NCI-H226 (cell line): ENCODE measurements at places on chromosomes 12 and 14.
A peak's percentile ranks its signal among the peaks of the same experiment; 100 is the strongest.

DNA sequence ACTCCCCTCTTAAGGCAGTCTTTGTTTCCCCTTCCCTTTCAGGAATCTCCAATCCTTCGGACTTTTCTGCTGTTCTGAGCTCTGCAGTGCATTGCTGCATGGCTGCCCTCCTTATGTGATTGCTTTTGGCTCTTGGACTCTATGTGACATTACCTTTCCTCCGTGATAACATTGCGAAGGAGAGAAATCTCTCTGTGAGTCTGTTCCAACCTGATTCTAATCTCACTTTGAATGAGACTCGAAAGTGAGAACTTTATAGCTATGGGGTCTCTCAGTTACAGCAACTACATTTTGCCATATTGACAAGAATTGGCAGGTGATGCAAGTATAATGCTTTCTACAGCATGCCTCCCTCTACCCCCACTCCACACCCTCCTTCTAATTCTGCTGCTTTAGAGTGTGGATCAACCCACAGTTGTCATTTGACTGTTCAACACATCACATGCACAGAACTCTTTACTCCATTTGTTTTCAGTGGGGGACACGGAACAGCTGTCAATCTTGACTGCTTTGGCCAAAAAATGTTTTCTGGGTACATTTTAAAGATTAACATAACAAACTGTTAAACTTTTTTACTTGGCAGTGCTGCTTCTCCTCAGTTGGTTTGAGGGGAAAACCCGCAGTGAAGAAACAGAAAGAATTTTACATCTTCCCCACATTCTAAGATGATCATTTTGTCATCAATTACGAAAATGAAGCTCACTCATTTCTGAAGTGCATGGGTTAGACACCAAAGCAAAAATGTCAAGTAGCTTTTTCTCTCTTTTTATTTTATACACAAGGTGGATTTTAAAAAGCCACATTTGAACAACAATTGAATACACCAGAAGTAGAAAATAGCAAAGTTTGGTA is 125.5 kb upstream of the RMST start:
- DNase-seq: no peak

GRCh38 chr12:48927261-48927660 is 2.0 kb upstream of the FKBP11 start:
- DNase-seq: peak; percentile 33

- peak; percentile 82 for DNase-seq
Measured at GRCh38 chr12:46908236-46908935, 82.6 kb upstream of the SLC38A4 start.

GRCh38 chr12:21547437-21547836 is 21.3 kb downstream of the SPX start:
- no peak for DNase-seq

DNA sequence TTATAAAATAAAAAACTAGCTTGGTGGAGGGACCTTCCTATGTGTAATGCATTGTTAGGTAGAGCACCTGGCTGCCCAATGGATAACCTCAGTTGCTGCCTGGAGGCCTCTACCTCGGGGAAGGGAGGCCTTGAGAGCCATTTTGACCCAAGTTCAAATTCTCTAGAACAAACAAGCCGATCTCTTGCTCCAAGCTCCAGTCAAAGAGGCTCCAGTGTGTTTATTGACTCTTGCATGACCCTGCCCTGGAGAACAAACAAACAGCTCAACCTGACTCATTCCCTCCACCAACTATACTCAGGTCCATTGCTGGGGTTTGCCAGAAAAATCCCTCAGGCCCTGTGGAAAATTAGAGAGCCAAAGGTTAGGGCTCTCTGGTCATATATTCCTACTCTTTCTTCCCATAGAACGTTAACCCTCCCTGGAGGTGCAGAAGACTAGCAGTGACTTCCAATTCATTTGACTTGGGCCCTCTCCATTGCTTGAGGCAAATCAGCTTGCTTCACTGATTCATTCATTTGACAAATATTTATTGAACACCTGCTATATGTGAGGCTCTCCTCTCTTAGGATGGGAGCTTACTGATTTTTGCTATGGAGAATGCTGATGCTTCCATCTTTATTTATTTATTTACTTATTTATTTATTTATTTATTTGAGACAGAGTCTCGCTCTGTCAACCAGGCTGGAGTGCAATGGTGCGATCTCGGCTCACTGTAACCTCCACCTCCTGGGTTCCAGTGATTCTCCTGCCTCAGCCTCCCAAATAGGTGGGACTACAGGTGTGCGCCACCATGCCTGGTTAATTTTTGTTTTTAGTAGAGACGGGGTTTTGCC is 73.7 kb upstream of the CISTR start:
- no peak for DNase-seq

GRCh38 chr14:96129128-96129736 is 75.4 kb upstream of the BDKRB2 start:
- DNase-seq: no peak

DNA sequence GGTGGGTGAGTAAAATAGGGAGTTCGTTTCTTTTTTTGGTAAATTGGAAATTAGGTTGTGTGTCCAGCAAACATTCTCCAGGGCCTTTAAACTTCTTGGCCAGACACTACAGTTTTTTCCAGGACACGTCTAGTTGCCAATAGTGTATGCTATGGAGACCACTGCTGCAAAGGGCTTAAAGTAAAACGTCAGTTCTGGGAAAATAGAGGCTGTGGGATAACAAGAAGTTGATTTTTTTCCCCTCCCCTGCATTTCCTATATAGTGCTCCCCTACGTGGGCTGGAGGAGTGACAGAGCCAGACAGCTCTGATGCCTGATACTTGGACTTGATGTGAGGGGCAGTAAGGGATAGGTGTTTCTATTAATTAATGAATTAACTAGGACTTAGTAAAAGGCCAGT is 2.4 kb downstream of the ACVR1B start:
- no peak for DNase-seq

DNA sequence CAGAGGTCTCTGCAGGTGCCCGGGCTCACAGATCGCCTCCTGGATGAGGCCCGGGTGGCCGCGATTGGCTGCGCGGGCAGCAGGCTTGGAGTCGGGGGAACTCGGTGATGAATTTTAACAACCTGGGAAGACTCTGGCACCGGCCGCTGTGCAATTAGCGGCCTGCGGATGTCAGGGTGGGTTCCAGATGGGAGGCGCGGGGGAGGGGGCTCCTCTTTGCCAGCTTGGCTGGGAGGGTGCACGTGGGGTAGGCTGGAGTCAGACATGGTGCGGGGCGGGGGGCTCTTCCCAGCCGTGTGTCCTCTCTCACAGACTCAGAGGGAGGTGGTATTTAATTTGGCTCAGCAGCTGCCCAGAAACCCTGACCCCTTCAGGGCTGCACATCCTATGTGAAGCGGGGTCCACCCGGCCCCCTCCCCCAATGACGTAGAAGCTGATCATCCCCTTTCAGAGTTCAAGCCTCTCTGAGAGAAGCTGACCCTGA is 81.4 kb downstream of the KIF26A start:
- DNase-seq: no peak

DNA sequence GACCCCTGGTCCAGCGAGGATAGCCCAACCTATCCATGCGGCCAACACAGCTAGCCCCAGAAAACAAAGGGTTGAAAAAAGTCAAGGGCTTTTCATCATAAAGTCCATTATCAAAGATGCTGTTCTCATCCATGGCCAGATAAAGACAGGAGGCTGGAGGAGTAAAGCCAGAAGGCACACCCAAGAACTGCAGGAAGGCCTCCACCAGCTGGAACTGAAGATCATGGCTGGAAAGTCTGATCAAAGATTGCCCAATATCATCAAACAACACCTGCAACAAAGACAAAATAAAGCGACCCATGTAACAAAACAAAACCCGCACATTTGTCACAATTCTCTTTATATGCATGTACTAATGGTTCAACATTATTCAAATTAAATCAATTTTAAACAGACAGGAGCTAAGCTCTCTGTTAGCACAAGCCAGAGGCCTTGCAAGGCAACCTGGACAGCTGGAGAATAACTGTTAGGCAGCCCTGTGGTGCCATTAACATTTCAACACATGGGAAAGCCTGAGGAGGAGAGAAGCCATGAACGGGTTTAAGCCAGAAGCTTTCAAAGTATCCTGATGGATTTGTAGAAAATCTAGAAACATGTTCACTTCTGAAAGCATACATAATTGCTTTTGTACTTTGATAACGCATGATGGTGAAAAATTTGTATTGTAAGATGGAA is 34.1 kb downstream of the PSMC1 start:
- no peak for DNase-seq

- no peak for DNase-seq
Measured at GRCh38 chr12:8816448-8817050, 5.9 kb upstream of the A2ML1 start.

- peak; percentile 98 for DNase-seq
Measured at GRCh38 chr14:54652188-54652587, 85.3 kb downstream of the SAMD4A start.

DNA sequence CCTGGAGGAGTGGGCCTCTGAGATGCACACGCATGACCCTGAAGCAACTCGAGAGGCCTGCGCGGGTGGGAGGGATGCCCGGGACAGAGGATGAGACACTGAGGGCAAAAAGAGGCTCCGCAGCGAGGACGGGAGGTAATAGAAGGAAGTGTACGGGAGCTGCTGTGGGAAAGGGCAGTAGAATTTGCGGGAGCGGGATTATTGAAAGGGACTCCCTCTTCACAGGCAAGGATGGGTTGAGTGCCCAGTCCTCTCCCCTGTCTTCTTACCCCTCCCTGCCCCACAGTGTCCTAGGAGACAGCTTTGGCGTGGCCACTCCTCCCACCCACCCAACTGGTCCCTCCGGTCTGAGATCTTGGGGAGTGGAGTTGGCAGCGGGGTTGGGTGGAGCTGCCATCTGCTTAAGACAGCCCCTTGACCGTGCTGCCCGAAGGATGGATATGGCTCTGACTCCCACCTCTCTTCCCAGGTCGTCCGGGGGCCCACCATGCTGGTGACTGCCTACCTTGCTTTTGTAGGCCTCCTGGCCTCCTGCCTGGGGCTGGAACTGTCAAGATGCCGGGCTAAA is 15.7 kb upstream of the ESPL1 start:
- no peak for DNase-seq

GRCh38 chr12:101772012-101772775 is 32.9 kb upstream of the SYCP3 start:
- DNase-seq: no peak

- DNase-seq: no peak
Measured at GRCh38 chr12:5073054-5073453, 29.4 kb downstream of the KCNA5 start.

GRCh38 chr12:31298515-31298910 is 27.4 kb downstream of the SINHCAF start:
- no peak for DNase-seq

DNA sequence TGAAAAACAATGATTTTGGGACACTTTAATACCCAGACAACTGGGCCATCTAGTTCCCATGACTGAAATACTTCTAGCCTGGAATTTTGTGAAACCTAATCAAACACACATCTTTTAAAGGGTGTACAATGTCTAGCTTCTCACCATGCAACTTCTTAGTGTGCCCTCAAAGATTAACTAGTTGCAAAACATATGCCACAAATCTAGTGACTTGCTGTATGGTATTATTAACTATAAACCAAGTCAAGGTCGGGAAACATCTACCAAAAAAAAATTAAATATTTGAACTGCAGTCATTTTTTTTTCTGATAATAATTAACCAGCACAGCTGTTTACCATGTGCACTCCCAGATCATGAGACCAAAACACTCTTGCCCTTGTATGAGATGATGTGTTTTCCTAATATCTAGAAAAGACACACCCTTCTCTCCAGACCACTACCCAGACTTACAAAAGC is 171.8 kb upstream of the FOXN3 start:
- no peak for DNase-seq

GRCh38 chr14:75098682-75099081 is 28.2 kb downstream of the NEK9 start:
- no peak for DNase-seq

- DNase-seq: no peak
Measured at GRCh38 chr12:93363841-93364297, 13.9 kb upstream of the NUDT4 start.

DNA sequence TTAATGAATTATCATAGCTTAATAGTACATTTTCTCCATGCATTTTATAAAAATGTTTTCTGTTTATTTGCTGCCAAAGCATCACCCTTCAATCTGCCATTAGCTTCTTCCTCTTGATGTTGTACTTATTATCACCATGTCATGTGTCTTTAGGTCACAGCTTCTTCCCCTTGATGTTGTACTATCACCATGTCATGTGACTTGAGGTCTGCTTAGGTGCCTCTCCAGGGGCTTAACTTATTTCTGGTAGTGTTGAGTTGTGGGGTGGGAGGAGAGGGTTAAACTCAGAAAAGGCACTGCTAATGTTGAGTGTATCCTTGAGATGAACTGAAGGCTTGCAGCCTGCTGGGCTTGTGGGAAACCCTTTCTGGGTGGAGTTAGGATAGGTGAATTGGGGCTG is 87.8 kb downstream of the DAAM1 start:
- no peak for DNase-seq

GRCh38 chr14:100988011-100988410 is 84.5 kb upstream of the RTL1 start:
- no peak for DNase-seq

DNA sequence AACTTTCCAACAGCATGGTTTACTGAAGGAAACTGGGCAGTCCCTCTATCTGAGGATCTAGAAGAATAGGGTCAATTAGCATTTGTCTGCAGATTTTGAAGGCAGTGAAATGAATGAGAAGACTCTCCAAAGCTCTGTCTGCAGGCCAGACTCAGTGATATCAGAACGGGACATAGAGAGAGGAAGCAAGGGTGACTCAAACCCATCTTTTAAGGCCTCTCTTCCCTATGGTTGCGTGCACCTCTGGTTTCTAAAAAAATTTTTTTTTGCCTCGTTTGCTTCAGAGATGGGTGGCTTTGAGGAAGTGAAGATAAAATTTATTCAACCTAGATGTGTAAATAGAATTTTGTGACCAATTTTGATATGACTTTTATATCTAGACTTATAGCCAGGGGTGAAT is 71.9 kb upstream of the HOXC13 start:
- no peak for DNase-seq

GRCh38 chr12:110581931-110582275 is 1.2 kb downstream of the PPTC7 start:
- DNase-seq: no peak

GRCh38 chr14:75542588-75543091 is 20.4 kb downstream of the BATF start:
- DNase-seq: no peak

DNA sequence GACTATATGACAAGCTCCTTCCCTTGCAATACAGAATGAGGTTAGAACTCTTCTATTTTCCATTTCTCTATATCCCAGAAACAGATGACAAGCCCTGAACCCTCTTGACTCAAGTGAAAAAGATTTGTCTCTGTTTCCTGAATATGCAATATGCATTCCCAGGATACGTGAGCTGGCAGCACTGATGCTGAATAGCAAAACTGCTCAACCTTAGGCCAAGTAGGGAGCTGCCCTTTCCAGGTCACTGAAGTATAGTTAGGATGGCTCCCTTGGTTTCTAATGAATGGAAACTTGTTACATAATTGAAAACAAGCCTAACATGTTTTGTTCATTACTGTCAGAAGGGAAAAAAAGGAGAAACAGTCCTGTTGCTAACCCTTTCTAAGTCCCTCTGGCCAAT is 47.9 kb upstream of the PLEKHG7 start:
- DNase-seq: peak; percentile 27

- DNase-seq: no peak
Measured at GRCh38 chr12:124599074-124599999, 31.9 kb upstream of the NCOR2 start.

GRCh38 chr14:56580221-56580711 is 668 bp downstream of the TMEM260 start:
- DNase-seq: no peak

- DNase-seq: no peak
Measured at GRCh38 chr12:27148791-27149190, 66.4 kb upstream of the C12orf71 start.
